ENCODE measurements at places on chromosomes 5 and 9.

DNA sequence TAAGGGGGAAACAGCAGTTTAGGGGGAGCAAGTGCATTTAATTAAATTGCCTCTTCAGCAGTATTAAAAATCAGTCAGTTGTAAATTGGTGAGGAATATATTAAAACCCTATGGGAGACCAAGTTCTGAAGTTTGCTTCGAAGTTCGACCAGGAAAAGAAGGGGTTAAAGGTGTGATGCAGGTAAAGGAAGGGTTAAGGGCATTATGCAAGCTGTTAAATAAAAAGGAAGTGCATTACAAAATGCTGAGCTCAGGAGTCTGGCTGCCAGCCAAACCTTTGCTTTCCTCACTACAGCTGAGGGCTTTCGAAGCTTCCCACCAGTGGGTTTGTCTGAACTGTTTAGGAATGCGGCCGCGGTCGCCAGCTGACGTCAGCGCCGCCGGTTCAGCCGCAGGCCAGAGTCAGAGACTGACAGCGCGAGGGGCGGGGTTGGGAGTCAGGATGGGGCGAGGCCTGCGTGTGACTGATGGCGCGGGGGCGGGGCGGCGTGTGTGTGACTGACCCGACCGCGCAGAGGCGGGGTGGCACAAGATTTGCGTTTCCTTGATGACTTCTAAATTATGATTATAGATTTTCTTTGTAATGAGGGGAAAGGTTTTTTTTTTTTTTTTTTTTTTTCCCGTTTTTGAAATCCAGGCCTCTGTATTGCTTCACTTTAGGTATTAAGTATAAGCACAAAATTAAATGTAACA lies 76.6 kb downstream of the ZSWIM6 start:
- DNase-seq: peak; percentile 97

GRCh38 chr5:75078027-75078426 lies 25.7 kb upstream of the GCNT4 start:
- DNase-seq: no peak

DNA sequence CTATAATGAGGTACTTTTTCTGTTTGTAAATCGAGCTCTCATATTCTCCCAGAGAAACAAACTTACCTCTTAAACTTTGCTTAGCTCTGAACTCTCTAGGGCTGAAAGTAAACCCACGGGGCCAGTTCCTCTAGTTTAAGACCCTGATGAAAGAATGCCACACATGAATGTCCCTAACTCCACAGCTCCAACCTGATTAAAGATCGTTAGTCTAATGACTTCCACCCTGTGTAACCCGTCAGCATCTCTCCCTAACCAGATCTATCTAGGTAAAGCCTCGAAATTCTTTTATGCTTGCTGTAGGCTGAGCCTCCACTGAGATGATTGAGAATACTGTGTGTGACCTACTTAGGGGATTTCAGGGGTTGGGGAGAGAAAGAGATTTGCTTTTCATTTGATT lies 27.0 kb downstream of the ADRA1B start:
- no peak for DNase-seq

- no peak for DNase-seq
These were observed 184.9 kb upstream of the IRX2 start for GRCh38 chr5:2936413-2936812.

GRCh38 chr9:36877239-36877638 lies 156.8 kb downstream of the PAX5 start:
- DNase-seq: no peak

DNA sequence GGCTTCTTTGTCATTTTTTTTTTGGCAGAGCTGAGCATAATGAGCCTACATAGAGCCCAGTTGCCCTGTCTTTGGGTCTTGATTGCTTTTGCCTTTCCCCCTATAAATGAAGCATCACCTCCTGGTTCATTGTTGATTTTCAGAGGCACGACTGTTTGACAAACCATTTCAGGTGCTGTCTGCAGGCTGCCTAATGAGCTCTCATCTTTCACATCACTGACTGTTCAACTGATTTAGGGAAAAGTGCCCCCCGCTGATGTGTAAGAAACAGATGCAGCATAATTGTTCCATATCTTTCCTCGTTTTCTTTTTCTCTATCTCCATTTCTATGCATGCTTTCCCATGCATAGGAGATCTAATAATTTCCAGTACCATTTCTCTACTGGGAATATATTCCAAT lies 338.6 kb downstream of the TMEM38B start:
- DNase-seq: no peak

DNA sequence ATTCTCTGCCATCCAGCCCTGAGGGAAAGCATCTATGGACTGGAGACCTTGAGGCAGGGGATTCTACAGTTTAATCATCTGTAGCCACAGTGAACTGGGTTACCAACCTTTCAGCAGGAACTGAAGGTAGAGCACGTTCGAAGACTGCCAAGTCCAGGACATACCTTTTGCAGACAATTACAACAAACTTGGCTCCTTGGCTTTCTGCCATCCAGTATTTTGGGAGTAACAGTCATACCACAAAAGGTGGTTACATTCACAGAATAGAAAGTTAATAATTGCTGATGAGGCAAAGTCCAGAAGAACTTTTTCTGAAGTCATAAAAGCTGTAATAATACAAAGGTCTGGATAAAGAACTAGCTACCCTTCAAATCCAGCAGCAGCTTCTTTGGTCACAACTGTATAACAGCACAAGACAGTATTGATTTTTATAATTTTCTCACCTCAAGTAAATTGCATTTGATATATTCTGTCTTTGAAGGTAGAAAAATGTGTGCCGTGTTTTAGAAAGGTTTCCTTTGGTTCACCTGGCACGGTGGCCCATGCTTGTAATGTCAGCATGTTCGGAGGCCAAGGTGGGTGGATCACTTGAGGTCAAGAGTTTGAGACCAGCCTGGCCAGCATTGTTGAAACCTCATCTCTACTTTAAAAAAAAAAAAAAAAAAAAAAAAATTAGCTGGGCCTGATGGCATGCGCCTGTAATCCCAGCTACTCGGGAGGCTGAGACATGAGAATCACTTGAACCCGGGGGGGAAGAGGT lies 236.6 kb downstream of the NR3C1 start:
- DNase-seq: no peak

GRCh38 chr9:99680191-99680590 lies 141.5 kb upstream of the NR4A3 start:
- no peak for DNase-seq

DNA sequence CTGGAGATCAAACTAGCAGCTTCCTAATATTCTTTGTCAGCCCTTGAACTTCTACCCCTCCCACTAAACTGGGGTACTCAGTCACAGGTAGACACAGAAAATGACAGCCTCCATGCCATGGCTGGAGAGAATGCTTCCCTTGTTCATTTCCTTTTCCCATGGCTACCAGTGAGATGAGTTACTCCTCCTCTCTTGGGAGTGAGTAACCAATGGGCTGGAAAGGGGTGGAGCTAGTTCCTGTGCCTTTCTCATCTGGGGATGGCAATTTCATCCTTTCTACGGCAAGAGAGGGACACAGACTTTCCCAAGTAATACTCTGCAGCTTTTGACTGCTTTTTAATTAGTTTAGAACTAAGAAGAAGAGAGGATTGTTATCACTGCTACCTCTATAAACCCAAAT lies 1045.6 kb upstream of the WWC1 start:
- no peak for DNase-seq

DNA sequence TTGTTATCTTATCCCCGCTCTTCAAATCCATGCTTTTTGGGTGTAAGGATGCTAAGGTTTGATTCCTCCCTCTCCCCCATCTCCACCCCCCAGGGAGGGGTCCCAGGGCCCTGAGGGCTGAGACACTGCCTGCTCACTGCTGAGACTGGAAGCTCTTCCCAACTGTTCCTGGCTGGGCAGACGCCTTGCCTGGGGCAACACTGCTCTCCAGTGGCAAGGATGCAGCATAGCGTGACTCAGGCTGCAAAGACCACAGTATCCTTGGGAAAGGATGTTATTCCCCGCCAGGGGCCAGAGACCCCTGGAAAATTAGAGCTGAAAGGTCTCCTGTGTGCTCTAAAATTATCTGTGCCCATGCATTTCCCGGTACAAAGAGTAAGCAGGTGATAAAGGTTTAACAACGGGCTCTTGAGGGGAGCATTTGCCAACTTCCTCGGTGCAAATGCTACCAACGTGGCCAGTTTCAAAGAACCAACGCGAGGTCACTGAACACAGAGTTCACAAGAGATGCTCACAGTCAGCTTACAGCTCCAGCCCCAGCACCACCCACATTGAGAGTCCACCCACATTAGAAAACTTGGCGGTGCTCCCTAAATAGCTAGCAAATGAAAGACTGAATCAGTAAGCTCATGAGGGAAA lies 271.9 kb downstream of the NSG2 start:
- DNase-seq: no peak

GRCh38 chr5:125756456-125756855 lies 666.8 kb upstream of the GRAMD2B start:
- no peak for DNase-seq

- no peak for DNase-seq
These were observed 32.5 kb downstream of the SGCD start for GRCh38 chr5:156359476-156359875.

- DNase-seq: no peak
These were observed 89.4 kb downstream of the PSAT1 start for GRCh38 chr9:78386348-78386747.

GRCh38 chr5:155884041-155884440 lies 442.9 kb upstream of the SGCD start:
- DNase-seq: no peak

DNA sequence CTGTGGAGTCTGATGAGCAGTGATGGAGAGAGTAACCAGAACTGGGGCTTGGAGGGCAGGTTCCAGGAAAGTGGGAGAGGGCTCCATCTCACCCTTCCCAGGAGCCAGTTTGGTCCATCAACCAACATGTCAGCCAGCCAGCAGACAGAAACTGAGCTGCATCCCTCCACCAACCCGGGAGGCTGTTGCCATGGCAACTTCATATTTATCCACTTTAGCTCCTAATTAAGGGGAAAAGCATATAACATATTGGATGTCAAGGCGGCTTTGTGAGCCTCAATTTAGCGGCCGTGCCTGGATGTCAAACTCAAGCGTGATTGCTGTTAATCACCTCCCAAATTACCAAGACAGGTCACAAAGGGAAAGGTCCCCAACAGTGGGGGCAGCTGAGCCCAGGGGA lies 81.5 kb upstream of the ARAP3 start:
- no peak for DNase-seq
